ENCODE measurements at places on chromosomes 2 and 18. TPM values are rescaled to one million over a fixed set of nuclear protein-coding genes. Genes with fewer than 3 reads are reported as not detected.

The DNAJC27 gene
- total RNA-seq = 6.6 TPM

GRCh38 chr2:120647487-120647886 is 88.2 kb upstream of the GLI2 start:
- H3K27me3 ChIP-seq = no peaks in the 10 kb centered on the region
- DNase-seq = no peak
- H3K36me3 ChIP-seq = peaks cover 5% of the 10 kb centered on the region
- no peak overlapping the region for H3K27ac ChIP-seq
- H3K4me3 ChIP-seq = no peak overlapping the region

- no peaks in the 10 kb centered on the region for H3K36me3 ChIP-seq
- H3K27me3 ChIP-seq = no peaks in the 10 kb centered on the region
- H3K27ac ChIP-seq = no peak overlapping the region
- H3K4me3 ChIP-seq = no peak overlapping the region
- no peaks in the 10 kb centered on the region for H3K4me1 ChIP-seq
- DNase-seq = no peak
Observed at GRCh38 chr18:42520138-42520537, 565.1 kb downstream of the PIK3C3 start.

The ERICH2 gene
- total RNA-seq = not detected

DNA sequence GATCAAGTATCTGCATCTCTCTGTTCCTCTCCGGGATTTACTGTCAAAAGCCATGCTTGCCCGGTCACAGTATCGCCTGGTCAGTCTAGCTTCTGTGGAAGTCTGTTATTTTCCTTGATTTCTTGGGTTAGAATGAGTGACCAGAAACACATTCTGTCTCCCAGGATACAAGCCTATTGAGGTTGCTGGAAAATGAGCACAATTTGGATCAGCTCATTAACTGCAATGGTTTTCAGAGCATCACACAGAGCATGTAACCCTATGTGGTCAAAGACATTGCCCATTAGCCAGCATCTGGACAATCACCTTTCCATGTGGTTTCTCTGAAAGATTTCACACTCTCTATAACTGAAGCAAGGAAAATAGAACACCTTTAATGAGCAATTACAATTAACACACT is 124.2 kb upstream of the FAM98A start:
- no peak for DNase-seq
- no peak overlapping the region for H3K4me3 ChIP-seq
- no peaks in the 10 kb centered on the region for H3K4me1 ChIP-seq
- H3K27ac ChIP-seq = no peak overlapping the region

- no peak overlapping the region for H3K27ac ChIP-seq
- H3K36me3 ChIP-seq = no peaks in the 10 kb centered on the region
- H3K4me3 ChIP-seq = no peak overlapping the region
- DNase-seq = no peak
- H3K27me3 ChIP-seq = no peaks in the 10 kb centered on the region
- H3K4me1 ChIP-seq = no peaks in the 10 kb centered on the region
Observed at GRCh38 chr2:46410273-46411244, 68.8 kb upstream of the TMEM247 start.
